ENCODE measurements at places on chromosomes 4 and X. TPM values are rescaled to one million over a fixed set of nuclear protein-coding genes. Genes with fewer than 3 reads are reported as not detected.

Gene USP26
- total RNA-seq = not detected

Gene TMEM271
- total RNA-seq = not detected

Gene CASP3
- 48.9 TPM for total RNA-seq

Gene HTN1
- total RNA-seq = not detected

Gene ETDA
- total RNA-seq = not detected

Gene SPACA5
- total RNA-seq = not detected

Gene FAM236B
- not detected for total RNA-seq
